ENCODE measurements at places on chromosomes 5 and 9.

- no peaks in the 10 kb centered on the region for H3K27me3 ChIP-seq
- H3K4me1 ChIP-seq = no peaks in the 10 kb centered on the region
- H3K4me3 ChIP-seq = no peak overlapping the region
Observed at GRCh38 chr9:99307851-99308250, 85.8 kb downstream of the SEC61B start.

DNA sequence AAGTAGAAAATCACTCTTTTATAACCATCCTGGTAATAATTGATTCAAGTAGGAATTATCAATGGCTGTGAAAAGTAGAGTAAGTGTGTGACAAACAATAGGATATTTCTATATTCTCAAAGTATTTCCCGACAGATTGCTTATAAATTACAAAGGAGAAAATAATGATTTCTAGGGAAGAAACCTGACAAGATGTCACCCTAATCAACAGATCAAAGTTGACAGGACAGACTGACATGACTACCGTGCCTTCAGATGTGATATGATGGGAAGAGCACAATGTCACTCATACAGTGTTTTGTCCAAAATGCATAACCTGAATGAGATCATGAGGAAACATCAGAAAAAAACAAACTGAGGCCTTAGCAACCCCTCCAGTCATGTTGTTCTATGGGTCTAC lies 53.9 kb upstream of the TRIO start:
- no peaks in the 10 kb centered on the region for H3K4me1 ChIP-seq
- H3K4me3 ChIP-seq = no peak overlapping the region
- no peak for DNase-seq
- H3K27me3 ChIP-seq = peaks cover 18% of the 10 kb centered on the region
- H3K27ac ChIP-seq = no peak overlapping the region

DNA sequence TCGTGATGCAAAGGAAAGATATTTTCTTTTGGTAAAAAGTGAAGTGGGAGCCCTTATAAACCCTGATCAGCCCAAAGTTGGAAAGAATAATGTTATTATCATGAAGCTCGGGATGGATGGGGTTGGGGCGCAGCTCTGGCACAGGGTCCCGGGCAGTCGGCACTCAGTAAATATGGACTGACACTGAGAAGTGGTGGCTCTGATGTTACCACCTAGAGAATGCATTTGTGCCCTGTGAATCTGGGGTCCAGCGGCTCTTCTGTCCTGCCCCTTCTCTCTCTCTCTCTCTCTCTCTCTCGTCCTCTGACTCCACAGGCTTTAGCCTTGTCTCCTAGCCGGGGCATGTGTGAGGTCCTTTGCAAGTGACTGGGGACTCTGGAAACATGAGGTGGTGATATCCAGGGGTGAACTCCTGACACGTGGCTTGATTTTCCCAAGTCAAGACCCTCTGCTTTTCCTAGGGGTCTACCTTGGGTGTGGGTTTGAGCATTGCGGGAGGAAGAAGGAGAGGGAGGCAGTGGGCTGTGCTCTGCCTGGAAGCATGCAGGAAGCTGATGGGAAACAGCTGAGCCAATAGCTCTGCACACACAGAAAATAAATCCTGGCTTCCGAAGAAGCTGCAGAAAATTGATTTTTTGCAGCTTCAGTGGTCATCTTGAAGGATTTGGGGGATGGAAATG lies 162.7 kb downstream of the MACROH2A1 start:
- no peaks in the 10 kb centered on the region for H3K27me3 ChIP-seq
- no peak for DNase-seq

GRCh38 chr5:169875091-169875728 lies 105.1 kb downstream of the INSYN2B start:
- DNase-seq = no peak
- H3K27me3 ChIP-seq = no peaks in the 10 kb centered on the region
- H3K4me3 ChIP-seq = no peak overlapping the region

- no peak overlapping the region for H3K27ac ChIP-seq
- peak; percentile 53 for DNase-seq
- peaks cover 7% of the 10 kb centered on the region for H3K4me1 ChIP-seq
- H3K4me3 ChIP-seq = peak overlapping the region; percentile 71
Observed at GRCh38 chr9:100473276-100474081, 530 bp downstream of the TMEFF1 start.

DNA sequence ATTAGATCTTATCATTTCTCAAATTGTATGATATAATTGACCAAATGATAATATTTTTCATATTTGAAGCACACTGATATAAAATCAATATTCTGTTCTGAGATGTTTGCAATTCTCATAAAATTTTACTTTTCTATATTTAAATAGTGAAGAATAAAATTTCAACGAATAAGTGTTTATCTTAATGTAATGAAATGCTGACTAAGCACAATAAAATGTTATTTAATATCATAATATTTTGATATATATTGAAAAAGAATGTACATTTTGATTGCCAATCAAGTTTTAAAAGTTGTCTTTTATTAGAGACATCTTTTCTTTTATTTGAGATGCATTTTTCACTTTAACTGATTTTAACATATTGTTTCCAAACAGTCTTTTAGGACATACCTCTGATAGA lies 416.1 kb downstream of the TAF11L14 start:
- H3K27ac ChIP-seq = no peak overlapping the region
- H3K27me3 ChIP-seq = no peaks in the 10 kb centered on the region
- no peak overlapping the region for H3K4me3 ChIP-seq
- no peaks in the 10 kb centered on the region for H3K4me1 ChIP-seq
- no peak for DNase-seq
- H3K36me3 ChIP-seq = no peaks in the 10 kb centered on the region

- H3K27ac ChIP-seq = peak overlapping the region; percentile 7
- DNase-seq = no peak
- H3K4me3 ChIP-seq = no peak overlapping the region
- H3K4me1 ChIP-seq = peaks cover 44% of the 10 kb centered on the region
Observed at GRCh38 chr9:6922124-6922676, 164.4 kb downstream of the KDM4C start.

GRCh38 chr9:137252555-137253506 lies 1.7 kb downstream of the STPG3 start:
- H3K27me3 ChIP-seq = no peaks in the 10 kb centered on the region
- DNase-seq = no peak
- H3K27ac ChIP-seq = no peak overlapping the region
- no peaks in the 10 kb centered on the region for H3K36me3 ChIP-seq

- no peaks in the 10 kb centered on the region for H3K36me3 ChIP-seq
- H3K4me3 ChIP-seq = no peak overlapping the region
- DNase-seq = no peak
- no peaks in the 10 kb centered on the region for H3K27me3 ChIP-seq
Observed at GRCh38 chr5:3309538-3309937, 286.1 kb upstream of the IRX1 start.

- no peak for DNase-seq
- H3K27me3 ChIP-seq = no peaks in the 10 kb centered on the region
- no peaks in the 10 kb centered on the region for H3K4me1 ChIP-seq
- H3K4me3 ChIP-seq = no peak overlapping the region
Observed at GRCh38 chr9:111102793-111103464, 64.7 kb upstream of the LPAR1 start.

GRCh38 chr9:113231701-113232100 lies 10.4 kb downstream of the SLC31A1 start:
- H3K27ac ChIP-seq = no peak overlapping the region
- H3K36me3 ChIP-seq = peaks cover 2% of the 10 kb centered on the region
- DNase-seq = no peak
- peaks cover 20% of the 10 kb centered on the region for H3K4me1 ChIP-seq
- no peaks in the 10 kb centered on the region for H3K27me3 ChIP-seq

GRCh38 chr5:73263001-73263710 lies 90.2 kb downstream of the TMEM174 start:
- no peak overlapping the region for H3K27ac ChIP-seq
- no peaks in the 10 kb centered on the region for H3K4me1 ChIP-seq
- no peaks in the 10 kb centered on the region for H3K36me3 ChIP-seq
- no peak for DNase-seq
- H3K4me3 ChIP-seq = no peak overlapping the region

Data from activated naive CD8-positive, alpha-beta T cell treated with anti-CD3 and anti-CD28 coated beads for 36 hours (primary cell).